ENCODE measurements at places on chromosomes 7 and 10. TPM values are rescaled to one million over a fixed set of nuclear protein-coding genes. Genes with fewer than 3 reads are reported as not detected.

- DNase-seq: no peak
Measured at GRCh38 chr10:101244321-101245050, 15.2 kb upstream of the LBX1 start.

GRCh38 chr10:59243611-59244195 lies 67.3 kb downstream of the PHYHIPL start:
- DNase-seq: no peak

DNA sequence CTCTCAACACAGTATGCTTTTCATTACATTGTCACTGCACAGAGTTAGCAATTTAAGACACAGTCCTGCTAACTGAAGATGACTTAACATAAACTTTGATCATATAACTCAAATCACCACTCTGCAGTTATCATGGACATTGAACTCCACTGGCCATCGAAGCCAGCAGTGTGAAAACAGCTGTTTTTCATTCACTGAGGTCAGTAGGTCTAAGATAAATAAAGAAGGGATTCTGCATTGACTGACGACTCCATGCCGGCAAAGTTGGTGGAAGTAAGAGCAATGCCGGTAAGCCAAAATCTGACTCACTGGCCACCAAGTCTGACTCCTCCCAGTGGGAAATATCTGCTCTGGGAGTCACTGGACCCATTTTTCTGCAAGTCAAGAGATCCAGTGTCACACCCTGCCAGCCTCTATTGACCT lies 449.9 kb upstream of the ANKRD30A start:
- DNase-seq: no peak

DNA sequence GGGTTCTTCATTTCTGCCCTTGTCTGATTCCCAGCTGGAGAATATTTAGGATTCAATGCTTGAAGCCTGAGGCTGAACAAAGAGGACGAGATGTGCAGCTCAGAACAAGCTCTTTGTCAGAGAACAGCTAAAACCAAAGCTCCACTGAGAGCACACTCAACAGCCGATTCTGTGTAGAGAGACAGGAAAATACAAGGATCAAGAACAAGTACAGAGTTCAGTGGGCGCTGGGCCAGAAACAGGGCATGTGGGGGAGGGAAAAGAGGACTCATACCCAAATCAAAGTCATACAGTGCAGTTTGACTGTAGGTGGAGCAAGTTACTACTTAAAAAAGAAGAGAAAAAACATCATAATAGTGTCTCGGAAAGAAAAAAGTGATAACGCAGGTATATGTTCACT lies at the start of gene AGMO:
AGMO (minus strand) TSS at position 181 of the 400 bp plus-strand sequence.
- no peak for DNase-seq

The CALML5 gene
- not detected for total RNA-seq

- no peak for DNase-seq
Measured at GRCh38 chr10:118971876-118972275, 57.6 kb upstream of the NANOS1 start.

The DNAH11 gene
- total RNA-seq: not detected

The ANKRD30A gene
- total RNA-seq: not detected

- no peak for DNase-seq
Measured at GRCh38 chr10:104415526-104416165, 62.0 kb downstream of the CFAP58 start.

The DDC gene
- not detected for total RNA-seq

The TAS2R3 gene
- total RNA-seq: not detected

DNA sequence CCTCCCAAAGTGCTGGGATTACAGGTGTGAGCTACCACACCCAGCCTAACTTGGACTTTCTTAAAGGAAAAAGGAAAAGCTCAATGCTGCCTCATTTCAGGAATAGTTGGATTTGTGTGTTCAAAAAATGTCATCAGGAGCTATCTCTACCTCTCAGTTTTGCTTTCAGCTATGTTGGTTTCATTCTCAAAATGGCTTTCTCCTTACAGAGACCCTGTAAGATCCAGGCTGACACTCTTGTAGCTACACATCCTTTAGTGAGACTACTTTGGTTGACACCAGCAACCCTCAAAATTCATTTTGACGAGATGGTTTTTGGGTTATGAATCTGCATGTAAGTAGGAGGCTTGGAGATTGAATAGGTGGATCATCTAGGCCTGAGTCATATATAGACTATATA lies 269.7 kb upstream of the SORCS1 start:
- DNase-seq: no peak

- no peak for DNase-seq
Measured at GRCh38 chr10:29862923-29863614, 196.3 kb downstream of the JCAD start.

The PNLIPRP1 gene
- not detected for total RNA-seq

DNA sequence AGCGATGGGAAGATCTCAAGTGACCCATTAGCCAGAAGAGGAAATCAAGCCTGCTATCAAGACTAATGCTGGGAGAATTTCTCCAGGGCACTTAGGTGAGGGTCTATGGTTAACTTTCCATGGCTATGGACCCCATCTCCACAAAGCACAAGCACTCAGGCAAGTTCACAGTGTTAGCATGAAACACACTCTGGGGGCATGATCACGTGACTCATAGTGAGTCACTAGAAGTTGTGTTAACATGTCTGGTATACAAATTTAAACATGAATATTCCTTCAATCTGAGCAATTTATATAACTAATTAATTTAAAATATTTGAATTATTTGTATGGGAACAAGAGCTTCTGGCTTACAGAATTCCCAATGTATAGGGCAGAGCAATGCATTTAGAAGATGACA lies 131.8 kb downstream of the FAM204A start:
- DNase-seq: no peak

The LLCFC1 gene
- not detected for total RNA-seq
